ENCODE measurements at places on chromosomes 12 and 14. TPM values are rescaled to one million over a fixed set of nuclear protein-coding genes. Genes with fewer than 3 reads are reported as not detected.
A peak's percentile ranks its signal among the peaks of the same experiment; 100 is the strongest.

GRCh38 chr14:93619176-93619793 is 169.0 kb downstream of the PRIMA1 start:
- DNase-seq: peak; percentile 61

DNA sequence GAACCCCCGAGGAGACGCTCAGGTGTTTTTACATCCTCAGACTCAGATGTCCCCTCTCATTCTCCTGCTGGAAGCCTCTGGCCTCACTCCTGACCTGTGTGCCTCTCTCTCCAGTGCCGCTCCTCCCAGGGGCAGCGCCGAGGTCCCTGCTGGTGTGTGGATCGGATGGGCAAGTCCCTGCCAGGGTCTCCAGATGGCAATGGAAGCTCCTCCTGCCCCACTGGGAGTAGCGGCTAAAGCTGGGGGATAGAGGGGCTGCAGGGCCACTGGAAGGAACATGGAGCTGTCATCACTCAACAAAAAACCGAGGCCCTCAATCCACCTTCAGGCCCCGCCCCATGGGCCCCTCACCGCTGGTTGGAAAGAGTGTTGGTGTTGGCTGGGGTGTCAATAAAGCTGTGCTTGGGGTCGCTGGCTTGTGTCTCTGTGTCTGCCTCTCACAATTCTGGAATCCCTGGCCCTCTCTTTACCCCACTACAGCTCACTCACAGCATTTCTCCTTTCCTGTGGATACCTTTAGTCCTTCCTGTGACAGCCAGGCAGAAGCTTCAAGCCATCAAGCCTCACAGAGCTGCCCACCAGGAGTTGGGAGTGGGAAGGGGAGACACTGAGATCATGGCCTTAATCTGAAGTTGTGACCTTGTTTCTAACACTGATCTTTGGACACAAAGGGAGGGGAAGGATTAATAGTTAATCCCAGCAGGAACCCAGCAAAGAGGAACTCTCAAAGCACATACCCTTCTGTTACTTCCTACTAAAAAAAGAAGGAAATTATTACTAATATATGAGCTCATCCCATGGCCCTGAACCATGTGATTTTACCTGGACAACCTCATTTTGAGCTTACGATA is 1.1 kb upstream of the SOAT2 start:
- no peak for DNase-seq

- peak; percentile 61 for DNase-seq
Measured at GRCh38 chr12:20011200-20011599, 357.1 kb upstream of the PDE3A start.

DNA sequence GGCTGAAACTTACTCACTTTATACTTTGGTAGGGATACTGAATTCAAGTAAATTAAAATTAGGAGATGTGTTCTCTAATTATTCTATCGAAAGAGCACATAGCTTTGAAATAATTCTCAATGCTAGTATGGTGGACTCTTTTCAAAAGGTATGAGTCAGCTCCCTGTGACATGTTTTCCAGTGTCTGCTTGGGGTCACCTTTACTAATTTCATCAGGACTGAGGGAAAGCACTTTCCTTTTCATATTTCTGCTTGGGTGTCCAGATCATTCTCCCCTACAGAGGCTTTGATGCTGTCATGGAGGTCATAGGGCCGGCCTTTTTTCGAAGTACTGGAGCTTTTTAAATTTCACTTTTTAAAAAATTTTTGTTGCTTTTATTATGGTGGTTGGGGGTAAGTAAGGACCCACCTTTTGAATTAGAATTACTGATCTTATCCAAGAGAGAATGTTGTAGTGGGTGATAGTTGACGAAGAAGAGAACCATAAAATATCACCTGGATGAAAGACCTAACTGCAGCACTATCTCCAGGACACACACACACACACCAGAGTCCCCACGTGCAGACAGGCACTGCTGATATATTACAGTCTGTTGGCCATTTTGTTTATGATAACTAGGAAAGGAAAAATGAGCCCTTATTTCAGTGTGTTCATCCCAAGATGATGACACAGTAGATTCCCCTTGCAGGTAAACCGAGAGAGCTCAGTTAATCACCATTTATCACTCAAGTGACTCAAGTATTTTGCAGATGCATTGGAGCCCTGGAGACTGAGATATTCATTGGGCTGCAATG is 558.6 kb downstream of the DIO2 start:
- DNase-seq: no peak

DNA sequence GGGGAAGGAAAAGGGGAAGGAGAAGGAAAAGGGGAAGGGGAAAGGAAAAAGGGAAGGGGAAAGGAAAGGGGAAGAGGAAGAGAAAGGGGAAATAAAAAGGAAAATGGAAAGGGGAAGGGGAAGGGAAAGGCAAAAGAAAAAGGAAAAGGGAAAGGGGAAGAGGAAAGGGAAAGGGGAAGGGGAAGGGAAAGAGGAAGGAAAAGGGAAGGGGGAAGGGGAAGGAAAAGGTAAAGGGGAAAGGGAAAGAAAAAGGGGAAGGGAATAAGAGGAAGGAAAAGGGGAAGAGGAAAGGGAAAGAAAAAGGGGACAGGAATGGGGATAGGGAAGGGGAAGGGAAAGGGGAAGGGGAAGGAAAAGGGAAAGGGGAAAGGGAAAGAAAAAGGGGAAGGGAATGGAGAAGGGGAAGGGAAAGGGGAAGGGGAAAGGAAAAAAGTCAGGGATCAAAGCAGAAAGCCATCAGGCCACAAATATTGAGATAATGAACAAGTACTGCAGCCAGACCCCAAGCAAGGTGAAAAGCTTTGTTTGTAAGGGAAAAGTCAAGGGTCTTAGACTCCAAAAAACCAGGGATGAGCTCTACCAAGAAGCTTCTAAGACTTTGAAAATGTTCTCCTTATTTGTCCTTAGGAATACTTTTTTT is 20.0 kb downstream of the DICER1 start:
- no peak for DNase-seq

- DNase-seq: no peak
Measured at GRCh38 chr14:94128216-94128839, 1.1 kb downstream of the IFI27L2 start.

The GLIPR1L1 gene
- not detected for polyA plus RNA-seq

The RIMBP2 gene
- 0.16 TPM for polyA plus RNA-seq

DNA sequence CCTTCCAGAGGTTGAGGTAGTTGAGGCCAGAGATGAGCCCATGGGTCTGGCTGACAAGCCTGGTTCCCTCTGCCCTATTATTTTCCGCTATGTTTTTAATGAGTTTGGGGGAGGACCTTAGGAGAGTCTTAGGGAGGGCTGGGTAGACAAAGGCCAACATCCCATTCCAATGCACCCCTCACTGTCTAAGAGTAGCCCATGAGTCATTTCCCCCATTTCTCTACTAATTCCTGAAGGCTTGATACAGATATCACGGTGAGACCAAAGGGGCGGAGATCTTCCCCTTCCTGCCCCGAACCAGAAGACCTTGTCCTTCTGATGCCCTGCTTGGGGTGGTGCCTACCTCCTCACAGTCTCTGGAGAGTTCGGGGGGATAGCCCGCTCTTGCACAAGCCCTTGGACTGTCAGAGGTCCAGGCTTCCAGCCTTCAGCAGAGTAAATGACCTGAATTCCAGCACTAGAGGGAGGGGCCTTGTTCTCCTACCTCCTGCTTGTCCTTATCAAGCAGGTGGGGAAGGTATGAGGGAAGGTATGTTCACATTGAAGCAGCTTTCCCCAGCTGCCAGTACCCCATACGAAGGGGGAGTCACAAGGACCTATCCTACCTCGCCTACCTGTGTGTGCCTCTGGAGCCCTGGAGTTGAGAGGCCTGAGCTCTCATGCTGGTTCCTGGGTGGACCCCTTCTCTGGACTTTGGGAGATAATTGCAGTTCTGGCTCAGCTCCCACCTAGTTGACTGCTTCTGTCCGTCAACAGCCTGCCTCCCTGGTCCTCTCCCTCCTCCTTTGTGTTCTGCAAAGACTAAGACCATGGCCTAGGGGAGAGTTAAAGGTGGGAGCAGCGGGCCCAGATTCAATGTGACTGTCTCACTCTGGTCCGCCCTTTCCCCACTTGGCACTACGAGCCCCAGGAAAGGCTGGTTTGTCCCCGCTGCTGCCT is 3.7 kb downstream of the PSMB11 start:
- no peak for DNase-seq

- peak; percentile 87 for DNase-seq
Measured at GRCh38 chr12:12916135-12916944, 25.0 kb downstream of the GPRC5A start.
